CD4-positive, alpha-beta T cell treated with Interleukin-6 at 100 ng/mL for 8 hours (primary cell): ENCODE measurements at places on chromosomes 4 and X.

DNA sequence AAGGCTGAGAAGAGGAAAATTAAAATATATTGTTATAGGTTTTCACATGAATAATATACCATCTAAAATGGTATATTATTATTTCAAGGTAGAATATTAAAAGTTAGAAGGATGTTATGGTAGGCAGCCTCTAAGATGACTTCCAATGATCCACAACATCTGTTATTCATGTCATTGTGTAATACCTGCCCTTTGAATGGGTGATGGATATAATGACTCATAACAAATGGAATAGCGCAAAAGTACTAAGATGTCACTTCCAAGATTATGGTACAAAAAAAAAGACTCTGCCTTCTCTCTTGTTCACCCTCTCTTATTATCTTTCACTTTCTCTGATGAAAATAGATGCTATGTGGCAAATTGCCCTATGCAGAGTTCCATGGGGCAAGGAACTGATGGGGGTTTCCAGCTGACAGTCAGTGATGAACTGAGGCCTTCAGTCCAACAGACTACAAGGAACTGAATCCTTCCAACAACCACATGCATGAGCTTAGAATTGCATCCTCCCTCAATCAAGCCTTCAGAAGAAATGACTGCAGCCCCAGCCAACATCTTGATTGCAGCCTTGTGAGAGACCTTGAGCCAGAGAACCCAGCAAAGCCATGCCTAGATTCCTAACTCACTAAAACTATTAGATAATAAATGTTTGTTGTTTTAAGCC is 57.7 kb downstream of the HS6ST2 start:
- no peak for DNase-seq

GRCh38 chrX:57406149-57406548 is 119.6 kb downstream of the FAAH2 start:
- DNase-seq: no peak

GRCh38 chrX:129737916-129738315 is 863 bp upstream of the XPNPEP2 start:
- no peak for DNase-seq

GRCh38 chr4:33080275-33080674 is 2360.1 kb downstream of the PCDH7 start:
- DNase-seq: no peak

- DNase-seq: no peak
These were observed 101.9 kb upstream of the SLC7A11 start for GRCh38 chr4:138344054-138344453.

DNA sequence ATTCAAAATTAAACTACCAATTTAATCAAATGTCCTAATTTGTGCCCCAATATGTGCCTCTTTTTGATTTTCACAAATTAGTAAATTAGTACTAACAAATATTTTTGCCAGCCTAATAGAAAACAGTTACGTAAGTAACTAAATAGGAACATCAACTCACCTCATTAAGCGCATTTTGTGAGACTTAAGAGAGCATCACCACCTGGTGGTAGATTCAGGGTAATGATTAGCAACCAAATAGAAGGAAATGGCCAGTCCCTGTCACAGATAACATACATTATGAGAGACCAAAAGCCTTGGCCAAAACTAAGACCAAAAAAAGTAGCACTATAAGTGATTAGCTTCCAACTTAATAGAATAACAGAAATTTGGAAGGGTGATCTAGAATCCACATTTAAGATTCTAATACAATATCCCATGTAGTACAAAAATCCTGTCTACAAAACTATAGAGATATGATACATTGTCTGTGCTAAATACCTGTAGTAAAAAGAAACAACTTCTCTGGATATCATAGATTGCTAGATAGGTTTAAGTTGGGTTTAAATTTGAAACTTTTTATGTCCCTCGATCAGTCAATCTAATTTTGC is 46.7 kb downstream of the C4orf46 start:
- DNase-seq: no peak

DNA sequence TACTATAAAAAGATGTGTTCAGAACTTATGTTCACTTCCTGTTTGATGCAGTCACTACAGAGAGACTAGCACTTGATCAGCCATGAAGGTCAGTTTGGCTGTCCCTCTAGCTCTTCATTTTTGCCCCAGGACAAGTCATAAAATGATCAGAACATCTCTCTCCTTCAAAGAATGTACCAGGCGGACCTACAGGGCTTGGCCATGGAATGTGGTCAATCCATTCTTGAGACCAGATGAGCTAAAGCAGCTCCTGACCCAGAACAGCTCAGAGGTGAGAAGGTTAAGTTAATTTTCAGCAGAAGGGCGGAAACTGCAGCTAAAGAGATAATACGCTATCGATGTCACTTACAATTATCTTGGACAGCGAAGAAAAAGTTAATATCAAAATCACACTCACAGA is 49.2 kb upstream of the TAB3 start:
- DNase-seq: no peak
